Right kidney (tissue), 9 donors: ENCODE measurements at places on chromosomes 5 and 9.

GRCh38 chr5:140205952-140206351 is 31.0 kb downstream of the CYSTM1 start:
- DNase-seq, result no peak

DNA sequence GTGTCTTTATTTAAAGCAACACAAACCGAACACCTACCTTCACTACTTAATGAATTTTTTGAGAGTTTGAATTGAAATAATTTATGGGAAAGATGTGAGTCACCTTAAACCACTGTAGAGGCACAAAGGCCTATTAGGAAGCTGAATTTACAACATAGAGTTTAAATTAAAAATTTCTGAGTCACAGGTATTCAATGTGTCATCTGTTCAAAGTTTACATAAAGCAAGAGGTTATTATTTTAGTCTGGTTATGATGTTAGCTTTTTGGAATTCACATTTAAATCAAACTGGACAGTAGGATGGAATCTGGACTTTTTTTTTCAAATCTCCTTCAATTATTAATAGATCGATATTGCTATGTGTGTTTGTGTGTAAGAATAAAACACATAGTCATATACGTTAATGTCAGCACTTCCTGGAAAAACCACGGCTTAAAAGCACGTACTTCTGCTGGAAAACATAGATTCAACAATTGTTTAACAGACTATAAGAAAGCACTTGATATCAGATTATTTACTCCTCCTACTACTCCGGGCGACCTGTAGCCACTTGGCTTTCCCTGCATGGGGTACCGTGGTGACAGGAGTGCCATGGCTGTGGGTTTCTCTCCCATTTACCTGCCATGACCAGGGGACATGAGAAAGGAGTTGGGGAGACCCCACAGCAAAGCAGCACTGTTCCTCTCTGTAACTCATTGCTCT is 638.6 kb downstream of the SEMA5A start:
- no peak for DNase-seq

DNA sequence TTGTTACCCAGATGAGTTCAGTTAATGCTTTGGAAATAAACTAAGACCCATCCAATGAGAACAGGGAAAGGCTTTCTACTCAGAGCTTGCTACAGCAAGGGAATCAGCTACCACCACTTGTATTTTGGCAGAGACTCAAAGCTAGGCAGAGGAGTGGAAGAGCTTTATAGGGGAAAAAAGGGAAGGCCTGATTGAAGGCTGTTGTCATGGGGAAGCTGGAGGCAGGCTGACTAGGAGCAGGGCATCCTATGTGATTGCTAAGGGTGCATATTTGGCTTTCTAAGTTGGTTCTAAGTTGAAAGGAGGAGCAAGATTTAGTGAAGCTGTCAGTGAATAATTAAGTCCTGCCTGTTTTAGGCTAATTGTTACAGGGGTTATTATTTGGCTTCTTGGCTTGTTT is 115.5 kb downstream of the PTTG1 start:
- DNase-seq, result no peak

GRCh38 chr9:71253011-71253410 is 131.6 kb upstream of the TRPM3 start:
- no peak for DNase-seq

GRCh38 chr9:122337556-122337929 is 33.3 kb upstream of the PTGS1 start:
- DNase-seq, result no peak

GRCh38 chr9:87668222-87668621 is 57.7 kb upstream of the CTSL start:
- no peak for DNase-seq

DNA sequence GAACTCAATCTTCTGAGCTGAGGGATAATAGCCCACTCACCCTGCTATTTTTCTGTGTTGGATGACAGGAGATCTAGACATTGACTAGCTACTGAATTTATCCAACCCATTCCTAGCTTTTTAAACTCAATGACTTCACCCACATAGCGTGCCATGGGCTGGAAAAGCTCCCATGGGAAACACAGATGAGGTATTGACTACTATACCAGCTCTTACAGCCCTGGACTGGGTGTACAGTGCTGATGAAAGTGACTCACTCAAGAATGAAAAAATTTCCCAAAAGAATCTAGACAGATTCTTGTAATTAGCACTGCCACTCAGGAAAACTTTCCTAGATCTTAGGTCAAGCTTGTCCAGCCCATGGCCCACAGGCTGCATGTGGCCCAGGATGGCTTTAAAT is 72.7 kb upstream of the NREP start:
- no peak for DNase-seq

DNA sequence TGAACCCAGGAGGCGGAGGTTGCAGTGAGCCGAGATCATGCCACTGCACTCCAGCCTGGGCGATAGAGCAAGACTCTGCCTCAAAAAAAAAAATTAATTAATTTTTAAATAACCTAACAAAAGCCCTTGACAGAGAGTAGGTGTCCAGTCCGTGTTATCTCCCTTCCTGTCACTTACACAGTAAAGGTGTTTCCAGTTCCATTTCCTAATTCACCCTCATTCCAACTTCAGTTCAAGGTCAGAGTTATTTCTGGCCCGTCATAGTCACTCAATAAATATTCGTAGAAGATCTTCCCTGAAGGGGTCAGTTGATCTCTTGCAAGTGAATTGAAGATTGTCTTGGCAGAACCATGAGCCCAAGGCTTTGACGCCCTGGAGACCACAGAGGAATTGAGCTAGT is 16.4 kb upstream of the ERGIC1 start:
- no peak for DNase-seq

DNA sequence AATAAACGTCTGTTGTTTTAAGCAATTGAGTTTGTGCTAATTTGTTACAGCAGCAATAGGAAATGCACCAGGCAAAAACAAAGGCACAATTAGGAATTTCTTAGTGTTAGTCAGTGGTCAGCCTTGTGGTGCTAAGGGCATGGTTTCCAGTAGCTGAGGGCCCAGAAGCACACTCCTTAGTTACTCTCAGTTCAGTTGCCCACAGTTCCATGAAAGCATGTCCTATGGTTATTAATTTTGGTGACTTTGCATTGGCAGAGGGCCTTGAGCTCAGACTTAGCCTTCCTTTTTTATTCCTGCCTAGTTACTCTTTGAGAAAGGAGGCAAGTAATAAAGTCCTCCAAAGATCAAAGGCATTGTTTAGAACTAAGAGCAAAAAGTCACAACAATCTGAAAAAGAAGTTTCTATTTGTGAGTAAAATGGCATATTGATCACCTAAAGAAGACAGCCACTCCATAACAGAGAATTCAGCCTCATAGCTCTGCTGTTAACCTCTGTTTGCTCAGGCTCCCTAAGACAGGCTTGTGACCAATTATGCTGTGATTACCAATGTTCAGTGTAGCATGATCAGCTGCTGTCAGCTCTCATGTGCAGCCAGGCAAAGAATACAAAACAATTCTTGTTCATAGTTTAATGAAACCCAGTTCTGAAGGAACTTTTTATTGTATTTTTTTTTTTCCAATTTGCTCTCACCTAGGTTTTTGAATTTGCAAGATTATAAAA is 57.0 kb upstream of the MROH2B start:
- no peak for DNase-seq
